Activated CD4-positive, alpha-beta T cell treated with anti-CD3 and anti-CD28 coated beads, Interleukin-2, amount 10 ng/mL, durations not matched to agents 7 days and 5 days (primary cell): ENCODE measurements at places on chromosomes 5 and 9. TPM values are rescaled to one million over a fixed set of nuclear protein-coding genes. Genes with fewer than 3 reads are reported as not detected.

- peaks cover 2% of the 10 kb centered on the region for H3K27me3 ChIP-seq
- H3K4me3 ChIP-seq = no peak overlapping the region
- H3K27ac ChIP-seq = no peak overlapping the region
Measured at GRCh38 chr9:38092200-38092524, 23.1 kb upstream of the SHB start.

DNA sequence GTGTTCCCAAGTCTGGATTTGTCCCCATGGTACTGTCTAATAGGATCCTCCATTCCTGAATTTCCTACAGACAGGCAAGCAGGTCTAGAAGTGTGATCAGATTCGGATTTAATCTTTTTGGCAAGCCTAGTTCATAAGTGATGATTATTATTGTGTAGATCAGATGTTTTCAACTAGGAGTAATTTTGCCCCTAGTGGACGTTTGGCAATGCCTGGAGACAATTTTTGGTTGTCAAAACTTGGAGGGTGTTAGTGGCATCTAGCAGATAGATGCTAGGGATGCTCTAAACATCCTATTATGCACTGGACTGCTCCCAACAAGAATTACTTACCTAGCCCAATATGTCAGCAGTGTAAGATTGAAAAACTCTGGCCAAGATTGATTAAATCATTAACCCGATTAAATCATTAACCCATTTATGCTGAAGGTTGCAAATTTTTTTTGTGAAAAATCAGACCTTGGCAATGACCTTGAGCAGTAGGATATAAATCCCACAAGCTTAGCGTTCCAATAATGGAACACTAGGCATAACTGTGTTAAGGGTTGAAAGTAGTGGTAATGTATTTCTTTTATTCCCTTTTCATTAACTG lies 28.2 kb downstream of the TCERG1 start:
- H3K4me3 ChIP-seq = no peak overlapping the region
- H3K36me3 ChIP-seq = peaks cover 53% of the 10 kb centered on the region
- no peak overlapping the region for H3K27ac ChIP-seq
- DNase-seq = no peak
- peaks cover 1% of the 10 kb centered on the region for H3K4me1 ChIP-seq
- no peaks in the 10 kb centered on the region for H3K27me3 ChIP-seq

DNA sequence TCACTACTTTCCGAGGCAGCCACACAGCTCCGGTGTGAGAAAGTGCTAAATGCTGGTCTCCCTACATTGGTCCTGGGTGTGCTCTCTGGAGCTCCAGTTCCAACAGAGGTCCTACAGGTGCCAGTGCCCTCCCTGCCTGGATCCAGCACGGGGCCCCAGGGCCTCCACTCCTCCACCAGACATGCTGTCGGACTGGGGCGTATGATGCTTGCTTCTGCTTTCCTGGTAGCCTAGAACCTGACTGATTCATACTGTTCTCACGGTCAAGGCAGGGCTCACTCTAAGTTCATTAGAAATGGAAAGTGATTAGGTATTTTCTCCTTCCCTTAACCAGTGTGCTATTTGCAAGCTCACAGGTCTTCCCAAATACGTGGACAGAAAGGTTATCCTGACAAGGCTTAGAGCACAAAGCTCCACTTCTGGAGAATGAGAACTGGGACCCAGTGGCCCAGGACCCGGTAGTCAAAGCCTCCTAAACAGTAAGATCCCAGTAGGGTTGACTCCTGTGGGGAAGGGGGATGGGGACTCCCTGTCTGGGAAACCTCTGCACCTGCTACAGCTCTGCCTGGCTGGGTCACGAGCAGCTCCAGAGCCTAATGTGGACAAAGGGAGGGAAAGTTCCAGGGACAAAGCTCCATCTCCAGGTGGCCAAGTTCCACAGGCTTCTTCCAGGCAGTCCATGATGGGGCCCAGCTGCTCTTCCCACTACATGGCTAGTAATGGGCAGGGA lies 98.1 kb downstream of the PAX5 start:
- H3K27ac ChIP-seq = no peak overlapping the region
- H3K36me3 ChIP-seq = no peaks in the 10 kb centered on the region
- no peak overlapping the region for H3K4me3 ChIP-seq
- no peak for DNase-seq

DNA sequence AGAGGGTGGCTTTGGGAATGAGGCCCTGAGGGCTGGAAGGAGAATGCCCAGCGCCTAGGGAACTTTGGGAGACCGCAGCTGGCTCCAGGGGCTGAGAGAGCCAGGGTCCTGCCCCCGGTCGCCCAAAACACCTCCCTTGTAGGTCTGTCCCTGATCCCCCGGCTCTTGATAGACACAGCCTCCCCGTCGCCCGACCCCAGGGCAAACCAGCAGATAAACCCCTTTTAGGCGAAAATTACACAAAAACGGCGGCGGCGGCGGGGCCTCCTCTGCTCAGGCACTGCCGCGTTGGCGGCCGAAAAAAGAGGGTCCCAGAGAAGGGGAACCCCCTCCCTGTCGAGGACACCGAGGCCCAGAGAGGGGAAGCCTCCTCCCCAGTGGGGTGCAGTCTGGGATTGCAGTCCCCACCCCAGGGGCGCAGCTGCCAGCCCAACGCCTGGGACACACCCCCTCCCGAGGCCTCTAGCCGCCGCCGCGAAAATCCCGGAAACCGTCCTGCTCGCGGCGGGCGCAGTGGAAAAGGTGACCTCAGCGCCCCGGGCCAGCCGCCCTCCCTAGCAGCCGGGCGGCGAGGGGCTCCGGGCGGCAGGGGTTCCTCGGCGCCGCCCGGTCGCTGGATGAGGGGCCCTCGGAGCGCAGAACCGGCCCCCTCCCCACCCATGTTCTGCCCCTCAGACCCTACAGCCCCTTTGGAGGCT lies 3.1 kb upstream of the BARX1 start:
- no peak for DNase-seq
- H3K27ac ChIP-seq = no peak overlapping the region
- peaks cover 11% of the 10 kb centered on the region for H3K36me3 ChIP-seq
- peaks cover 42% of the 10 kb centered on the region for H3K4me1 ChIP-seq
- no peak overlapping the region for H3K4me3 ChIP-seq
- peaks cover 68% of the 10 kb centered on the region for H3K27me3 ChIP-seq

DNA sequence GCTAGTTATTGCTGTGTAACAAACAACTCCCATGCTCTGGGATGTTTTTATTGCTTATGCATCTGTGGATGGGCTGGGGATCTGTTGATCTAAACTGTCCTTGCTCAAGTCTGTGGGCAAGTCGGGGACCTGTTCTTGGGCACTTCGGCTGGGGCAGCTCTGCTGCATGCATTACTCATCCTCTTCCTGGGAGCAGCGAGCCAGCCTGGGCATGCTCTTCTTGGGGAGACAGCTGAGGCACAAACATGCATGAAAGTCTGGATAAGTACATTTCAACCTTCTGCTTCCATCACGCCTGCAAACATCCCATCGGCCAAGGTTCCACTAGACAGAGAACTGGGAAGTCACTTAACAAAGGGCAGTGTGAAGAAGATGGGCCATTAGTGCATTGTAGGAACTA lies 66.3 kb downstream of the ANKRD33B start:
- H3K27me3 ChIP-seq = peaks cover 5% of the 10 kb centered on the region
- no peak overlapping the region for H3K4me3 ChIP-seq
- H3K27ac ChIP-seq = no peak overlapping the region
- peaks cover 52% of the 10 kb centered on the region for H3K4me1 ChIP-seq
- H3K36me3 ChIP-seq = no peaks in the 10 kb centered on the region
- DNase-seq = no peak

DNA sequence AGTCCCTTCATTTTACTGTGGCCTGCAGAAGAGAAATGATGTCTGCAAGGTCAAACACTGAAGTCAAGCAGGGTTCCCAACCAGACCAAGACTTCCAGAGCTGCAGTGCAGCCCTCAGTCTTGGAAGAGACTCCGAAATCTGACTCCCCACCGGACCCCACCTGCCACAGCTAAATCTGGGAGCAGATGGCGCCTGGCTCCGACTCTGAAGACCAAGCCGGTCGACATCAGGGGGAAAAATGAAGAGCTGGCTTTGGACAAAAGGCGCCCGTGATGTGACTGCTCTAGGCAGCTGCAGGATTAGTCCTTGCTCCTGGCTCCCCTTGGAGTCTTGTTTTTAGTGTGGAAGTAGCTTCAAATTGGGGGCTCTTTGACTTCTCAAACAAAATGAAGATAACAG lies 72.4 kb upstream of the ZNF622 start:
- H3K36me3 ChIP-seq = peaks cover 28% of the 10 kb centered on the region
- peaks cover 22% of the 10 kb centered on the region for H3K4me1 ChIP-seq
- no peak overlapping the region for H3K27ac ChIP-seq
- H3K4me3 ChIP-seq = no peak overlapping the region
- no peak for DNase-seq
- H3K27me3 ChIP-seq = no peaks in the 10 kb centered on the region

- no peak overlapping the region for H3K27ac ChIP-seq
- no peaks in the 10 kb centered on the region for H3K27me3 ChIP-seq
- H3K36me3 ChIP-seq = no peaks in the 10 kb centered on the region
- no peak for DNase-seq
Measured at GRCh38 chr9:135802876-135803419, 101.0 kb downstream of the KCNT1 start.

Gene PURA
- 15.7 TPM for total RNA-seq

Gene PDGFRB
- total RNA-seq = 3.6 TPM
